ENCODE measurements at places on chromosomes 2 and 18.

DNA sequence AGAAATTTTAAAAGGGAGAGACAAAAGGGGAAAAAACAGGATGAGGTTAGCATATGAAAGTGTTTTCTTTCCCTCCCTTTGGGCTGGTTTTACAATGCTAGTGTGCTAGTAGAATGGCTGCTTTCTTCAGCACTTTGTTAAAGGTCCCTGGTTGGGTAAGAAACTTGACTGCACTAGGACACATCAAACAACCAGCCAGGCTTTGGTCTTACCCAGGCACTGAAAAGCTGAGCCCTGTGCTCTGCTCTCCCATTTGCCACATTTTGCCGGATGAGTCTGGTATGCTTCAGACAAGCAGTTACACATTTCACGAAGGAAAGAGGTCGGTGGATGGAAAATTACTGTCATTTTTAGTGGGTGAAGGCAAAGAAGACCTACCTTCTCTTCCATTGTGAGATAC lies 242.0 kb downstream of the DPP10 start:
- no peak for DNase-seq

DNA sequence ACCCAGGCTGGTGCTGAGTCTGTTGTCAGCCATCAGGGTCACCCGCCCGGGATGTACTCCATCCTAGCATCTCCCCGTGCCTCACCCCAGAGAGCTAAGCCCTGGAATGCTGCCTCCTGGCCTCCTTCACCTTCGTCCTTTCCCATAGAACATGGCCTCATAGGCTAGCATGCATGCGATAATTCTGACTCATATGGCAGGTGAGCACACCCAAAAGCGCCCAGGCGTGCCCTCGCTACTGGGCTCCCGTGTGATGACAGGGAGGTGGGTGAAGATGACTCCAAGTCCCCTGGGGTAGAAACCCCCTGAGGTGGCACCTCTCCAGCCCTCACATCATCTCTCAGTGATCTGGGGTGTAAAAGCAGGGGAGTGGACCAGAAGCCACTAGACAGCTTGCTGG lies 7.3 kb downstream of the SPR start:
- no peak for DNase-seq

DNA sequence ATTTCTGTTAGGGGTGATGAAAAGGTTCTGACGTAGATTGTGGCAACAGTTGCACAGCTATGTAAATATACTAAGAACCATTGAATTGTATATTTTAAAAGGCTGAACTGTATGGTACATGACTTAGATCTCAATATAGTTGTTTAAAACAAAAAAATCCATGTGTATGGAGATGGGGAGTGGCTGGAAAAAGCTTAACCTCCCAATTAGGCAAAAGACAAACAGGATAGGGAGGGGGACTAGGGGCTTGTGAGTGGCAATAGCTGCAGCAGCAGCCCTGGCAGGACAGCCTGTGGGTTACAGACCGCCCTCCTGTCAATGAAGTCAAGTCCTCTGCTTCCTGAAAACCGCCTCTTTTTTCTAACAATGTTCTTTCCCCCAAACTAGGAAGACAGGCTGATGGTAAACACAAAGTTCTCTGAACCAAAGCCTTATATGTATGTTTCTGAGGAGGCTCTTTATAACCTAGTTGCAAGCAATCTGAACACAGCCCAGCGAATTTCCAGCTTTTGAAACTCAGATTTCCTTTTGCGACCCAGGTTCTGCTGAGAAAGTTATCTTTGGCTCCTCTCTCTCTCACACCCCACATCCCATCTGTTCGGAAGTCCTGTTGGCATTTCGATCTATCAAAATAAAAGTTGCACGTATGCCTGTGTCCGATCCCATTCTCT lies 10.3 kb downstream of the ATP8B1 start:
- no peak for DNase-seq

DNA sequence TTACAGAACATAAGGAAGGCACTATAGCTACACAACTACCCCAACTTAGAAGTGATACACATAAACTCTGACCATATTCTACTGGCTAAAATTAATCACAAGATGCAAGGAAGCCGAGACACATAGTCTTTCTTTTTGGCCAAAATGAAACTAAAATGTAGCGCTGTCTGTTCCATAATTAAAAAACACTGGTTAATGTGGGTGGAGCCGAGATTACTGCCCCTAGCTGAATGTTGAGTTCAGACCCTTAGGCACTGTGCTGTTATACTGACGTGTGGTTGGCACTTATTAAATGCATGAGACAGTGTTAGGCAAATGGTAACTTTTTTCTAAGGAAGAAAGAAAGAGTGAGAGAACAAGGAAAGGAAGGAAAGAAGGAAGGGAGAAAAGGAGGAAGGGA lies 254.6 kb upstream of the RND3 start:
- no peak for DNase-seq

- no peak for DNase-seq
These were observed 179.9 kb upstream of the HS6ST1 start for GRCh38 chr2:128498589-128498988.

DNA sequence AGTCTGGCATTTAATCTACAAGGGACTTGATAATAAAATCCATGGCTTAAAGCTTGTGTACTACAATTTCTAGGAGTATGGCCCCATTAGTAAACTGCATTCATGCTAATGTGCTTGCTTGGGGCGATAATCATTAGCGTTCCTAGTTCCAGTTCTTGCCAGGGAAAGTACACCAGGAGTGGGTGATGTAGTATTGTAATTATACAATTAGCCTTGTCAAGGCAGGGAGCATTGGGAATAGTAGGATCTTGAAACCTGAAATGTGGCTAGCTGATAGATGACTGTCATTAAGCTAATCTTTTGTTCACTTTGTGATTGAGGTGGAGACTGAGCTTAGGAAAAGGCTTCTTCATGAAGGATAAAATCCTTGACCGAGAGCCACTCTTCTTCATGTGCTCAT lies 989.2 kb downstream of the CPS1 start:
- DNase-seq: no peak

DNA sequence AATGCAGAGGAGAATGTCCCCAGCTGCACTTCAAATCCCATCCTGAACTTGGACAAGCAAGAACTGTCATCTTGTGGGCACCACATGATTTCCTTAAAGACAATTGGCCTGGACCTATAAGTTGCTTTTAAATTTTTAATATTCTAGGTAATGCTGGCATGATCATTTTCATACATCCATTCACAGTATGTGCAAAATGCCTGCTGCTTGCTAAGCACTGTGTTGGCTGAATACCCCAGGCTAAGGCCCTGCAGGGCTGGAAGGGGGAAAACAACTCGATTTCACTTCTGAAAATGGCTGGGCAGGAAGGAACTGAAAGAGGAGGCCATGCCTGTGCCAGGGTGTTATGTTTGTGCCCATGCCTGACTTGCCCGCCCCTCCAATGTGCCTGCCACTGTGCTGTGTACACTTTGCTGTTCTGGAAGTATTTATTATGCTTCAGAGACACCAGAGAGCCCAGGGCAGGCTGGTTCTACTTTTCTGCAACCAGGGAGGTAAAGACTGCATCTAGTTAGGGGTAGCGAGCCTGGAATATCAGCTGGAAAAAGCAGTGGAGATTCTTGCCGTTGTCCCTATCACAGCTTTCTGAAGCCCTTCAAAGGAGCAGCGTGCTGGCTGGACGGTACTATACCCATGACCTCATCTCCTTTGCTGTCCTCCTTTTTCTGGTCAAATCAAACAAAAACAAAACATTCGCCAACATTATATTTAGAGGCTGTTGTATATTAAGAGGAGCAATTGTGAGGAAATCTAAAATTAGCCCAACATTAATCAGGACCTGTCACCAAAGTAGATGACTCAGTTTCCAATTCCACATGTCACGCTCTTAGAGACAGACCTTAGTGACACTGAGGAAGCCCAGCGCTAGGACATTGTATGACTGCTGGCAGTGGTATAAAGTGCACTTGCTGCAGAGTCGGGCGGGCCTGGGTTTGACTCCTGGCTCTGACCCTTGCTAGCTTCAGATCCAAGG lies 158.1 kb downstream of the DDX1 start:
- no peak for DNase-seq

- peak; percentile 75 for DNase-seq
These were observed at the start of gene ABHD1 for GRCh38 chr2:27123302-27124150. Gene ABHD1 (plus strand): TSS chr2:27123815. CDS start chr2:27123949, 134 bp downstream.

- DNase-seq: no peak
These were observed 61.5 kb downstream of the EFR3B start for GRCh38 chr2:25103287-25103871.

DNA sequence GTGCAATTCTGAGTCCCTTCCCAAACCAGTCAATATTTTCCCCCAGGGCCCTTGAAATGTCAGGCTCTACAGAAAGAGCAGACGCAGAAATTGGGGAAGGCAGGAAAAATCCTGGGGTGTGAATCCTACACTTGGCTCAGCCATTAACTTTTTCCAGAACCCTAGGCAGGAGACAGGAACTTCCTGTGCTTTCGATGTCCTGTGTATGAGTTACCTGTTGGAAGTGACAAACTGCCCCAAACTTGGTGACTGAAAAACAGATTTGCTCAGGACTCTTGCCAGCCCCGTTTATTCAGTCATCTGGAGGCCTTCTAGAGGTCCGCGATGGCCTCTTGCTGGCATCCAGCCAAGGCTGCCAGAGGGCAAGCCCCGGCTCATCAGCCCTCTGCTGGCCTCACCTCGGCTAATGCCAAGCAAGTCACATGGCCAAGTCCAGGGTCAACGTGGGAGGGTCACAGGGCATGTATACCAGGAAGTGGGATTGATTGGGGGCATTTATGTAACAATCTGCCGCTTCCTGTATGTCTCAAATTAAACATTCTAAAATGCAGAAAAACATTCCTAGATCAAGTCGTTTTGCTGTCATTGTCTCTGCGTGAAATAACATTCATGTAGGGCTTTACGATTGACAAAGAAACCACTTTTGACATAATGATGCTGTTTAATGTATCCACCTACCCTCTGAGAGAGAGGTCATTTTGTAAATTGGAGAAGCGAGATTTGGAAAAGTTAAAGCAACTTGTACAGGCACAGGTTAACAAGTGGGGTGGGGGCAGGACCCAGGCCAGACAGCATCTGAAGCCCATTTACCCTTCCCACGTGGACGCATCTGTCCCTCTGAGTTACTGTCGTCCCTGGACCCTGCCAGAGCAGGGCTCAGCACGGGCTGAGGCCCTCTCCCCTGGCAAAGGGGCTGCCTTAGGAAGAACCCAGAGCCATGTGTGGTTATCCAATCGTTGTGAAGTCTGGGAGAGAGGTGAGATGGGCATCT lies 179.4 kb downstream of the INHBB start:
- DNase-seq: no peak

- no peak for DNase-seq
These were observed 442.2 kb upstream of the CELF4 start for GRCh38 chr18:38007676-38008330.

GRCh38 chr18:32730620-32731091 lies 42.2 kb downstream of the KLHL14 start:
- no peak for DNase-seq

- no peak for DNase-seq
These were observed 8.2 kb downstream of the MXD1 start for GRCh38 chr2:69923116-69923515.

DNA sequence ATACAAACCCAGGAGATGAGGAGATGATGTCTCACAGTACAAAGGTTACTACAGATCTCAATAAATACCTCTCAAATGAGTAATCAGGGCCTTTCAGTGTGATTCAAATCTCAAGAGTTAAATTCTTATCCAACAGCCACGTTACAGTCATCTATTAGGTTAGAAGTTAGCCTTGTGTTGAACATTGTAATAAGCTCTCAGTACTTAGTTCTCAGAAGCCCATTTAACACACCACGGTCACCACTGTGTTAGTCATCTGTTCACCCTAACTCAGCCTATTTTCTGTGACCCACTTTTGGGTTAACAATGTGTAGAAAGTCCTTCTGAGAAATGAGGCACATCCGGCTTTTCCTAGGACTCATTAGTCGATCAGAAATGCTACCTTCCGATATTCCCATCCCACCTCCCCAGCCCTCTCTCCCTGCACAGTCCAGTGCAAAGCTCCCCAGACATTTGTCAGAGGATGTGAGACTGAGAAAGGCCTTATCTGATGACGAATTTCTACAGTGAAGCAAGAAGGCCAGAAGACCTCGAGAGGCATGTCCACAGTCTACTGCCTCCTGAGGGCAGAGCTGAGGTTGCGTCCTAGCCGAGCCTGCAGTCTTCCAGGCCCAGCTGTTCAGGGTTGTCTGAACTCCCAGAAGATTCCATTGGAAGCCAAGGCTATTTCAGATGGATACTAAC lies 92.6 kb downstream of the ACTR2 start:
- DNase-seq: no peak

DNA sequence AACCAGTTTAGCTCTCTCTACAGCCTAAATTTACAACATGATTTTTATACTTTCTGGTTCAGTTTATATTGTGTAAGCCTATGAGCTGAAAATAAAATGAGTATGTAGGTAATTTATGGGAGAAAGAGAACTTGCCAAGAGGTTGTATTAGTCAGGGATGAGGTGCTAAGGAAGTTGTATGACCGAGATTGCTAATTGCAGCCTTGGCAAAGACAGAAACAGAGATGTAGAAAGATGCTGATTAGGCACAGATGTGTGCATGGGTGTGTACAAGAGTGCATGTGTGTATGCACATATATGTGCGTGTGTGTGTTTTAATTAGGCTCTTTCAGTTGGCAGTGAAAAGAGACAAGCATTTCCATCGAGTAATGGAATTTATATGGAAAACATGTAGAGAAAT lies 213.9 kb downstream of the FBXO15 start:
- DNase-seq: no peak

GRCh38 chr2:72883356-72883962 lies 3.7 kb upstream of the SPR start:
- DNase-seq: no peak

DNA sequence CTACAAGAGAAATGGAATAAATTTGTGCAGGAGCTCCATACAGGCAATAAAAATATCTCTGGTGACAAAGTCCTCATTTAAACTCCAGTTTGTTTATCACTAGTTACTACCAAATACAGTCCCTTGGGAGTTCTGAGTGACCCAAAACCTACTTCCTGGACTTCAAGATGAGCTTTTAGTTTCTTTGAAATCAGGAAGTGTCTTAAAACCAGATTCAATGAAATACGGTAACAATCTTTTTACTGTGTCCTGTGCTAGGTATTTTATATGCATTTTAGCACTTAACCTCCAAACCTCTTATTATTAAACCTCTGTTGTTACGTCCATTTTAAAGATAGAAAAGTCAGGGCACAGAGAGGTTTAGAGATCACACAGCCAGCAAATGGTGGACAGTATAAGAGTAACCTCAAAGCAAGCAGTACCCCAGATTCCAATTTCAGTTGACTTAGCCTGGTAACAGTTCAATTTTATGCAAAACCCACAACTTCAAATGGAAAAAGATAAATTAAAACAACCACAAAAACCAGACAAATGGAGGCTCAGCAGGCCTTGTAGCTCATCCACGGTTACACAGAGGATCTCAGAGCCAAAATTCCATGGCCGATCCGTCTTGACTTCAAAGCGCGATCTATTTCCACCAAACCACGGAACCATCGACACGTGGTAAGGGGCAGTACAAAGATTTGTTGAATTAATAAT lies 1.3 kb upstream of the KCMF1 start:
- no peak for DNase-seq
